Activated CD4-positive, alpha-beta T cell treated with anti-CD3 and anti-CD28 coated beads for 4 hours (primary cell): ENCODE measurements at places on chromosomes 1 and 21.

DNA sequence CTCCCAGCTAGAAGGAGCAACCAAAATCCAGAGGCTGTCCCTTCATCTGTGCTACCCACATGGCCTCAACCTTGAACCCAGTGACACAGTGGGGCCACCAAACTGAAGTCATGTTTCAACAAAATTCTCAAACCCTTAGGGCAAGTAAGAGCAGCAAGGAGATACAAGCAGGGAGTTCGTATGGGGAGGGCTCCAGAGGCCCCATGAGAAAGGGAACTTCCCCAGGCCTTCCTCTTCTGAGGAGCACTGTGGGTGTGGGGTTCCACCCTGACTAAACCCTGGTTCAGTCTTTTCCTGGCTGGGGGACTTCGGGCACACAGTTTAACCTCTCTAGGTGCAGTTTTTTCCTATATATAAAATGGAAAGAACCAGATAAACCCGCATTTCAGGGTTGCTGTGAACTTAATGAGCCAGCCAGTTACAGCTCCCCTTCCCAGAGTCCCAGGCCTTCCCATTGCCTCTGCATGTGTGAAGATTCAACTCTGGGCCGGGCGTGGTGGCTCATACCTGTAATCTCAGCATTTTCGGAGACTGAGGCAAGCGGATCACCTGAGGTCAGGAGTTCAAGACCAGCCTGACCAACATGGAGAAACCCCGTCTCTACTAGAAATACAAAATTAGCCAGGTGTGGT, 8.0 kb upstream of the THEMIS2 start:
- DNase-seq, result peak; percentile 28

DNA sequence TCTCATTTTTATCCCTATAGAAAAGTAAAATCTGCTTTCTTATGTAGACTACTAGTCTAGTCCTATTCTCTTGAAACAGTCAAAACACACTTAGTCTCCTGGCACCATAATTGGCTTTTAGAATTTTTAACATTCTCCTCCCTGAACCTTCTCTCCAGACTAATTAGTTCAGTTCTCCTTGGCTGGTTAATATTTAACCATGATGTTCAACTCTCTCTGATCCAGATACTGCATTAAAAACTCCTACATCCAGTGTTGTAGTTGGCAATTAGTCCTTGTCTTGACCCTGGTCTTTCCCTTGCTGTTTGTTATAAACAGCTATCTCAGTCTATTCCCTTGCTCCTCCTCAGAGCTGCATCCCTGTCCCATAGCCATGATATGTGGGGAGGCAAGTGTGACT, 422.9 kb upstream of the BEND5 start:
- DNase-seq, result no peak

DNA sequence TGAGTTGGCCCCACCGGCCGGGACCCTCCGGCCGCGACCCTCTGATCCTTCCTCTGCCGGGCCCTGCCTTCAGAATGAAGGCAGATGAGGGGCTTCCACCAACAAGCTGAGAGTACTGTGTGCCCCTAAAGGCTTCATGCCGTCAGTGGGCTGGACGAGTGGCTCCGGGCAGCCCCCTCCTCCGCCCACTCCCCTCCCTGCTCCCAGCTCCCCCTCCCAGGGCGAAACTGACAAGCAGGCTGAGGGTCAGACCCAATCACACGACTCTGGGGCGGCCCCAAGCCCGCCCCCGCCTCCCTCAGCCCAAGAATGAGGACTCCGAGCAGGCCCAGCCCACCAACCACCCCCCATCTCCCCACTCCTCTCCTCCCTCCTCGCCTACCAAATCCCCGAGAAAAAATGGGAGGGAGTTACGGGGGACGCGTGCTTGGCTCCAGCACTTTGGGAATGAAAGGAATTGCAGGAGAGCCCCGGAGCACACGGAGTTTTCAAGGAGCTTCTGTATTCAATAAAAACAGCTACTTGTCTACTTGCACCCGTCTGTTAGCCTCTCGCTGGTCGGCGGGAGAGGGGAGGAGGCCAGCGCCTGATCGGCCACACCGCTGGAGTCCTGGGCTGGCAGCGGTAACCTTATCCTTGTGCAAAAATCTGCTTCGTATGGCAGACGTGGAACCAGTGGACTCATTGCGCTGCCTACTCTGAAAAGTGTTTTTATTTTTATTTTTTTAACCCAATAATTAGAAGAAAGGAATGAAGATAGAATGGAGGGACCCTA, at the start of gene COL11A1:
Gene COL11A1 (minus strand): TSS at position 147 of the 775 bp plus-strand sequence. CDS start 344 bp downstream, outside the sequence.
- DNase-seq, result no peak

DNA sequence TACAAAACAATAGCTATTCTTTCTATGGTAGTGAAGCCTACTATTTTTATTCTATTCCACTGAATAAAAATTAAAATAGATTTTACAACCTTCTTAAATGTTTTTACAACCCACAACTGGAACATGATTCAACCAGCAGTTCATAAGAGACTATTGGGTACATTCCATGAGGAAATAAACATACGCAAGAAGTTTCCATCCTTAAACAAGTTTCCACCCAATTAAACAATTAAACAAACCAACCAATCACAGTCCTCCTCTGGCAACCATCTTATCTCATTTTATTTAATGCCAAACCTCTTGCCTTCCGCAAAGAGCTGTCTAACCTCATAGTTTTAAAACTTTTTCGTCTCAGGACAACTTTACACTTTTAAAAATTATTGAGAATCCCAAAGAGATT, 239.0 kb downstream of the RGS7 start:
- DNase-seq, result no peak

- DNase-seq, result no peak
Observed at GRCh38 chr1:192814805-192815204, 6.0 kb downstream of the RGS2 start.

DNA sequence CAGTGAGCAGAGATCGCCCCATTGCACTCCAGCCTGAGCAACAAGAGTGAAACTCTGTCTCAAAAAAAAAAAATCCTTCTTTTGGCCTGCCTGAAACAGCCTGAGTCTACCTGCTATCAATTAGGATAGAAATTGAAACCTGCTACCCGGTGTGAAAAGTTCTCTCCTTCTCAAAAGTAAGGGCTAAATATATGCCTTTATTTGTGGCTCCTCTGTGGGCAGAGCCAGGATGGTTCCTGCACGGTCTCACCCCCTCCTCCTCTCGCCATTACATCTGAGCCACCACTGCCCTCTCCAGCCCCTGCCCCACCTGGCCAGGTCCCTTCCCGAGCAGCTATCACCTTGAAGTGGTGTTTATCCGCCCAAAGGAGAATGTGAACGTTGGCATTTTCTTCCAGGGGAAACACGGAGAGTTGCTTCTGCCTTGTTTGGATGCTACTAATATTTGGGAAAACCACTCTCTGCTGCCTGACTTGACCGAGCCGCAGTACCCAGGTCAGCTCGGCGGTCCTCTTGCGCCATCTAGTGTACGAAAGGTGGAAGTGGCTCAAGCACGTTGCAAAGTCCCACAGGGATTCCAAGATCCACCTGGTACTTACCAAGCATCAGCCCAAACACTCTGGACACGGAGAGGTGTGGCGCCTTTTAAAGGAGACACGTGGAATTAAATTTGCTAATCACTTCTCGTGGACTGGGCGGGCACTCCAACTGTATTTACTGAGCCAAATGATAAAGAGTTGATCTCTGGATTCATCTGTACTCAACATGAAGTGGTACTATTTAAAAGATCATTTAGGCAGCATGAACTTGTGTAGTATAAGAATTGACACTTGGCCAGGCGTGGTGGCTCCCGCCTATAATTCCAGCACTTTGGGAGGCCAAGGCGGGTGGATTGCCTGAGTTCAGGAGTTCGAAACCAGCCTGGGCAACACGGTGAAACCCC, 31.9 kb downstream of the SETD4 start:
- DNase-seq, result peak; percentile 59

DNA sequence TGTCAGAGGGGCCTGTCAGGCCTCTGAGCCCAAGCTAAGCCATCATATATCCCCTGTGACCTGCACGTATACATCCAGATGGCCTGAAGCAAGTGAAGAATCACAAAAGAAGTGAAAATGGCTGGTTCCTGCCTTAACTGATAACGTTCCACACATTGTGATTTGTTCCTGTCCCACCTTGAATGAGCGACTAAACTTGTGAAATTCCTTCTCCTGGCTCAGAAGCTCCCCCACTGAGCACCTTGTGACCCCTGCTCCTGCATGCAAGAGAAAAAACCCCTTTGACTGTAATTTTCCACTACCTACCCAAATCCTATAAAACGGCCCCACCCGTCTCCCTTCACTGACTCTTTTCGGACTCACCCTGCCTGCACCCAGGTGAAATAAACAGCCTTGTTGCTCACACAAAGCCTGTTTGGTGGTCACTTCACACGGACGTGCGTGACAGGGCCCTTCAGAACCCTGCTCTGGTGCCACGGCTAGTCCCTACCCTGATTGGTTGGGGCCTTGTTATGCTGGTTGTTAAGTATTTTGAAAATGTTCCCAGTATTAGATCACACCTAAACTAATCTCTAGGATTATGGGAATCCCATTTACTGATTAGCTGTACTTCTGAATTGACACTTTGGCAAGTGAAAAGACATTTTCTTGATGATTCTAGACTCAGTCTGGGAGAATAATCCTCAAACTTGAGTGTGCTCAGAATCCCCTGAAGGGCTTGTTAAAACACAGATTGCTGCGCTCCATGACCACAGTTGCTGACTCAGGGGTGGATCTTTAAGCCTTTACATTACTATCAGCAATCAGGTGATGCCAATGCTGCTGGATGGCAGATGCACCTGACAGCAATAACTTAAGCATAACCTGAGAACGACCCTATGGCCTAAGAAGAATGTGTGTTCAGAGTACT, 28.8 kb upstream of the SPATA6 start:
- no peak for DNase-seq

DNA sequence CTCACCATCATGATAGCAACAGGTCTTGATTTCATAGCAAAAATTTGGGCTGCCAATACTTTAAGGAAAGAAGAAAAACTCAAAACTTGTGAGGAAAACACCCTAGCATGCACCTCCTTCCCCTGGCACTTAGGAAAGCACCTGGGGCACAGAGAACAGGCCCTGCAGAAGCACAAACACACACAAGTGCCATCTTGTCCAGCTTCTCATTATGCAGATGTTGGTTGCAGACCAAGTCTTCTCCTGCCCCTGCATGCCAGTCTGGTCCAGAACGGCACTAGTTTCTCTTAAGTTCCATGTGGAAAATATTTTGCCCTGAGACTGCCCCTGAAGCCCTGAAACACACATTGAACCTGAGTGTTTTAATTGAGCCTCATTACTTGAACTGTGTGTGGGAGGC, 6.3 kb upstream of the ETV3 start:
- DNase-seq, result no peak

- no peak for DNase-seq
Observed at GRCh38 chr1:49765034-49765433, 258.7 kb downstream of the AGBL4 start.

DNA sequence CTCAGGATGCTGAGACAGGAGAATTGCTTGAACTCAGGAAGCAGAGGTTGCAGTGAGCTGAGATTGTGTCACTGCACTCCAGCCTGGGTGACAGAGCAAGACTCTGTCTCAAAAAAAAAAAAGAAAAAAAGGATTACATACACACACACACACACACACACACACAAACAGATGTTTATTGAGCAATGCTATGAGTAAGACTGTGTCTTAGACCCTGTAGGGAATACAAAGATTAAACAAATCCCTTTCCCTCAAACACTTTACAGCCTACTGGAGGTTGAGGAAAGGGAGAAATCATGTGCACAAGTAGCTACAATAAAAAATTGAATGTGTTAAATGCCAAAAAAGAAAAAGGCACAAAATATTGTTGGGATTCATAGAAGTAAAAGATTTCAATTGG, 58.1 kb downstream of the RPAP2 start:
- no peak for DNase-seq

DNA sequence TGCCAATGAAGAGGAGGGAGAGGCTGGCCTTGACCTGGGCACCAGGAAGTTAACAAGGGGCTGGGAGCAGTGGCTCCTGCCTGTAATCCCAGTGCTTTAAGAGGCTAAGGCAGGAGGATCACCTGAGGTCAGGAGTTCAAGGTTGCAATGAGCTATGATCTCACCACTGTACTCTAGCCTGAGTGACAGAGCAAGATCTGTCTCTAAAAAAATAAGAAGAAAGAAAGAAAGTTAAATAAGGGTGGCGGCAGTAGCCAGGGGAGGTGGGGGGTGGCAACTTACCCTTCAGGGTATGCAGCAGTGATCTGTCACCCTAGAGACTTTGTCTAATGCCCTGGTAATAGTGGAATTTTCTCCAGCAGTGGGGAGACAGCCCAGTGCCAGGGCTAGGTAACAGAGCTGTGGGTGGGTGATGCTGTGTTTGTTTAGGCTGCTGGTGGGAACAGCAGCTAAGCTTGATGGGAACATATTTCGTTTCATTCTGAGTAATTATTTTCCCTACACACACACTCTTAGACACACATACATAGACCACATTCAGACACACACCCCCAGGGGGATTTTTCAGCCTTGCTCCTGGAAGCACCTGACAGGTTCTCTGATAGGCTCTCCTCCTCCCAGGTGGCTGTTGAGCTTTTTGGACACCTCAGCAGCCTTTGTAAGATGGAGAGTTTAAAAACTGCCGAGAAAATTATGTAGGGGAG, 11.3 kb upstream of the SYT6 start:
- DNase-seq, result no peak

- no peak for DNase-seq
Observed at GRCh38 chr1:231856894-231857293, 230.3 kb downstream of the DISC1 start.

DNA sequence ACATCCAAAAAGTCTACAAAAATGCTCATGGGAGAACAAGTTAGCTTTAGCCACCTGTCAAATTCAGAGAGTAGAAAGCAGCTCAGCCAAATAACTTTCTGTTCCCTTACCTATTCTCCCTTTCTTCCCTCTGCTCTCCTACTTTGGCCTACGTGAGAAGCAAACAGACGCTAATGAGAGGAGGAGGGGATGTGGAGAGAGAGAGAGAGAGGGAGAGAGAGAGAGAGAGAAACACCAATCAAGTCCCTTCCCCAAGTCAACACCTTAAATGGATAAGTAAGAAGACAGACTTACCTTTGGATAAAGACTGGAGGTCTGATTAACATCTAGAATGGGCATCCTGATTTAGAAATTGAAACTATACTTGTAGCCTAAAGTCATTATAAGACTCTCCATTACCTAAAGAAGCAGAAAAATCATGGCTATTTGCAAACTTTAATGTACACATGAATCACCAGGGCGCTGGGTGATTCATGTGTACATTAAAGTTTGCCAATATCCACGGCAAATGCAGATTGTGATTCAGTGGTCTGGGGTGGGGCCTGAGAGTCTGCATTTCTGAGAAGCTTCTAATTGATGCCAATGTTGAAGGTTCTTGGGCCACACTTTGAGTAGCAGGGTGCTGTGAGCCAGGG, 13.1 kb upstream of the DUSP12 start:
- DNase-seq, result no peak

GRCh38 chr1:60747353-60747752, 335.0 kb upstream of the NFIA start:
- no peak for DNase-seq

- DNase-seq, result no peak
Observed at GRCh38 chr1:95095833-95096217, 21.3 kb upstream of the TLCD4 start.

DNA sequence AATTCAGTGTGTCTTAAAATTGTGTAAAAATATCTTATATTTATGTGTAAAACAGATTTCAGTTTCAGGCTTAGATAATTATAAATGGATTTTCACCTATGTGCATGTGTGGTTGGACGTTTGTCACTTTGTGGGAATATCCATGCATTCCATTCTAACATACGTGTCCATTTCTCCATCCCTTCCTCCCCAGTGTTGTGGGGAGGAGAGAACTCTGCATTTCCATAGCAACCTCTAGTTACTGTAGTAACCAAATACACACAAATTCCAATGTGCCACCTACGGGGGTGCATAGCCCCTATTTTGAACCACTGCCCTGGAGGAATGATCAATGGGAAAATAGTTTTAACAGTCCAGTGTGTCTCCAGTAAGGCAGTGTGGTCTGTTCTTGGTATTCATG, 79.0 kb downstream of the RASAL2 start:
- no peak for DNase-seq
